ENCODE measurements at places on chromosomes 5 and 9.

GRCh38 chr5:124457901-124458300, 288.5 kb downstream of the ZNF608 start:
- no peak for DNase-seq

DNA sequence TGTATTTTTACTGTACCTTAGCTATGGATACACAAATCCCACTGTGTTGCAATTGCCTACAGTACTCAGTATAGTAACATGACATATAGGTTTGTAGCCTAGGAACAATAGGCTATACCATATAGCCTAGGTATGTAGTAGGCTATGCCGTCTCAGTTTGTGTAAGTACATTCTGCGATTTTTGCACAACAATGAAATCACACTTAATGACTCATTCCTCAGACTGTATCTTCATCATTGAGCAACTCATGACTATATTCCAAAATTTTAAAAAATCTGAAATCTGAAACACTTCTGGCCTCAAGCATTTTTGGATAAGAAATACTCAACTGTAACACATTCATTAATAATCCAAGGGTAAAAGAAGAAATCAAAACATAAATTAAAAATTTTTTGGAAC, 666.8 kb upstream of the GRAMD2B start:
- DNase-seq, result no peak

DNA sequence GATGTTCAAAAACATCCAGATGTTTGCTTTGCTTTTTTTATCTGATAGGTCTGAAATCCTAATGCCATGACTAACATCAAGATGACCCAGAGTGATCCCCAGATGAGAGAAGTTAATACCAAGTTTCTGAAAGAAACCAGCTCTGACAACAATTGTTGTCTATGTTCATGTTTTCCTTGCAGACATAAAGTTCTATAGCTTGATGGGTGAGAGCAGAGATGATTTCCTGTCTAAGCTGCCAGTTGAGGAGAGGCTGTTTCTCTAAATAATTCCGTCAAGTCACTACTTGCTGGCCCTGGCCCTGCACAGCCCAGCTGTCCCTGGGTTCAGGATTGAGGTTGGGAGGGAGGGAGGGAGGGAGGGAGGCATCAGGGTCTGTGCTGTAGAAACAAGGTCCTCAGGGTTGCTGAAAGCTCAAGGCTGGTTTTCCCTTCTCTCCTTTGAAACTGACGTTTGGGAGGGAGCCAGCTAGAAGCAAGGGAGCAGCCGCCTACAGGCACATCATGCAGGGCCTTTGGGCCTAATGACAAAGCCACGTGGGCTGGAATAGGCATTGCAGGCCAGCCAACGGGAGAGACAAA, 3.9 kb downstream of the SPARC start:
- DNase-seq, result no peak

DNA sequence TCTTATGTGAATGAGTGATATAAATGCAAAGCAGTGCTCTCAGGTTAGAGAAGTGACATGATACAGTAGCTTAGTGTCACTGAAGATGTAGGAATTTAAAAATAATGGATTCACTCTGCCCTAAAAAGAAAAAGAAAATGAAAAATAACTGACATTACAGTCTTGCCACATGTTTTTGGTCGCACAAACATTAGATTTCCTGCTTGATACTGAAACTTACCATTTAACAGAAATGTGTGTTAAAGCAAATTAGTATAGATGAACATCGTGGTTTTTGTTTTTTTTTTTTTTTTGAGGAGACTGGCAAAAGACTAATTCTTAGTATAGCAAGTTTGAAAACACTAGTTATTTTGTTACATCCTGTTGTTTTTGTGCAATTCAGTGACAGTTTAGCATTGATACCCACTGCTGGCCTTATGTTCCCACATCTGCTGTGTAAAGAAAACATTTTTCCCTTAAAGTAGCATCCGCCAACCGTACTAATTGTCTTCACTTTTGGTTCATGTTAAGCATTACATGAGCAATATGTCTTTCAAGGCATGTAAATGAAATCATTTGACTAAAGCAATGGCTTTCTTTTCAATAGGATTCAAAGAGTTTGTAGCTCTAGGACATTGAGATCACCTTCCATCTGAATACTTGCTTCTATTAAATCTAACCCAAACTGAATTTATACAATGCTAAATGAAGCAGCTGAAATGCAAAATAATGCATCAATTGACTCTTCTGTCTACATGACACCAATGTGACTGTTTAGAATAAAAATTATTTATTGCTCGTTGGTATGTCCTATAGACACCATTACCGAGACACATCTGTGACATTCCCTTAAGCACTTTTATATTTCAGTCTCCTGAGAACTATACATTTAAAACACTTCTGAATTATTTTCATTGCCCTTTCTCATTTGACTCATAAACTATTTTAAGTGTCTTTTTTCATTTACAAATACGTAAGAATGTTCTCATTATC, 859.1 kb downstream of the MAT2B start:
- no peak for DNase-seq

DNA sequence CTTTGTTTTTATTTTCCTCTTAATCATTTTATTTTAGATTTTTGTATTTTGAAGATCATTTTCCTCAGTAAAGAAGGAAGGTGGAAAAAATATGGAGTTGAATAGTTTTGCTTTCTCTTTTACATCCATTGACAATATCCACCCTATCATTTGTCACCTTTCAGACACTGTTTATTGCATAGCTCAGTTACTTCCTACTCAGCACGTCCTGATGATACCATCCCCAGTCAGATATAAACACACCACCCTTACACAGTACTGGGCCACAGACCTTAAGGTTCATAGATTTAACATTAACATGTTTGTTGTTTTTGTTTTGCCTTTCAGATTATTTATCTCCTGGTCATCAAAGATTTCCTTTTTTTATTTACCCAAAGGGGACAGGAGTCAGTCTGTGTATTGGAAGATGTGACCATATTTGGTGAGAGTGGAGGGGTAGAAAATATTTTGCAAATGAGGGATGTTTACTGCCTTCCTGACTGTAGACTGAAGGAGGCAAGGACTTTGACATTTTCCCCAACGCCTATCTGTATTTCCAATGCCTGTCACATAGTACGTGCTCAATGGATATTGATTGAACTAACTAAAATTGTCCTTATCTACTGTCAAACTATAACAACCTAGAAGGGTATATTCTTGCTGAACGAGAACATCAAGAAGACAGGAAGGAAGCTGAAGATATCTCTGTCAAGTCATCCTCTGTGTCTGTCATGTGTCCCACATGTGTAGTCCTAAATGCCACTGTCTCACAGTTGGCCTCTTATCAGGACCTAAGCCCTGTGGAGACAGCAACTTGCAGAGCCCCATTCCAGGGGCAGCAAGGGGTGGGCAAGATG, 15.6 kb downstream of the STX17 start:
- DNase-seq, result no peak

GRCh38 chr5:22852807-22853660, at the start of gene CDH12:
TSS of gene CDH12 (minus strand) at chr5:22853344.
- DNase-seq, result no peak

DNA sequence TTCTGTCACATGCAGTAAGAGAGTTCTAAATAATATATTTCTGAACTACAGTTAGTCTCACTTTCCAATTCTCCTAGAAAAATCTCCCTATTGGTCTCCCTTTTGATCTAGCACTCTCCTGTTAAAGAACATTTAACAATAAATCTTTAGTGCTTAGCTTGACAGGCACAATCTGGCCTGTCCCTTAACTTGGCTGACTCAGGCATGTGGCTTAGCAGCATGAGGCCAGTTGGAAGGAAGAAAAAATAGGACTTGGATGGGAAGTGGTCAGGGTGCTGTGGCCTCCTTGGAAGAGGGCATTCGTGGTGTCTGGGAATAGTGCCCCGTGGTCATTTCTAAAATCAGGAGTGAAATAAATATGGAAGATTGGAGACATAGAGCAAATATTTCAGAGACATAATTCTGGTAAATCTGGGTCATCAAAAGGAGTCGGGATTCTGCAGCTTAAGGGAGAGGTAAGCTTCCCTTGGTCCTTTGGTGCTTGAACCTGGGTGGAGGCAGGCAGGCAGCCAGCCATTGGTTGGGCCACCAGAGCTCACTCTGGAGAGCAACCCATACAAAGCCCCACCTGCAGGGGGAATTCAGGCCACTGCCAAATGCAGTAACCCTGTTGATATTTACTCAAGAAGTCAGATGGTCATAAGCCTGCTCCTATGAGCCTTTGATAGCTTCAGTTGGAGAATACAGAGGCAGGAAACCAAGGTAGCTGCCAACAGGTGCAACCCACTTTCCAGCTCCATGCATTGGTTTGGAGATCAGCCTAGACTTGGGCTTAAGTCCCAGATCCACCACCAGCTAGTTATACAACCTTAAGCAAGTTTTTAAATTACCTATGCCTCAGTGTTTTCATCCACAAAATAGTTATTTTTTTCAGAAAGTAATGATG, 28.8 kb upstream of the TLE4 start:
- no peak for DNase-seq

Measured in stimulated activated CD4-positive, alpha-beta T cell treated with anti-CD3 and anti-CD28 coated beads, Interleukin-15, amount 100 ng/mL, for 48 hours (primary cell).